ENCODE measurements at places on chromosomes 3 and 15.

- no peak for DNase-seq
Measured at GRCh38 chr3:195748661-195749060, 27.9 kb downstream of the MUC20 start.

GRCh38 chr3:145936971-145937370, 224.0 kb downstream of the PLOD2 start:
- no peak for DNase-seq

DNA sequence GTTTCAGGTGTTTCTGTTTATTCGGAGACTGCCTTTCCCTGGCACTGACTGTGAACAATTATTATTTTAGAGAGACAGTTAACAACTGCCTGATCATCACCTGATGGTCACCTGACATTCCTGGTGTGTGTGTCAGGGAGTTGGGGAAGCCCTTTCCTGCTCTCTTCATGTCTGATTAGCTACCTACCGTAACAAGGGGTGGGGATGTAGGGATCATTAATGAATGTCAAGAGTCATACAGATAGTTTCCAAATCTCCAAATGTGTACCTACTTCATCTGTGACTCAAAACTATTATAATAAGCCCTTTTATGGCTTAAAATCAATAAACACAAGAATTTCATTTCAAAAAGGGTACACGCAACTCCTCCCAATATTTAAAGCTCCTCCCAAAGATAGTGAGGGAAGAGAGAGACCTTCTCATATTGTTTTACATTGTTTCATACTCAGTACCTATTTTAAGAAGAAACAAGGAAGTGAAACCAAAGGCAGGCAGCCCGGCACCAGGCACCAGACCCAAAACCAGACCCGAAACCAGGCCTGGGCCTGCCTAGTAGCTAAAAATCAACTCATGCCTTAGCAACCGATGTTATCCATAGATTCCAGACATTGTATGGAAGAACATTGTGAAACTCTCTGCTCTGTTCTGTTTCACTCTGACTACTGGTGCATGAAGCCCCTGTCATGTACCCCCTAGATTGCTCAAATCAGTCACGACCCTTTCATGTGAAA, 844.9 kb upstream of the ALCAM start:
- DNase-seq = peak; percentile 80

DNA sequence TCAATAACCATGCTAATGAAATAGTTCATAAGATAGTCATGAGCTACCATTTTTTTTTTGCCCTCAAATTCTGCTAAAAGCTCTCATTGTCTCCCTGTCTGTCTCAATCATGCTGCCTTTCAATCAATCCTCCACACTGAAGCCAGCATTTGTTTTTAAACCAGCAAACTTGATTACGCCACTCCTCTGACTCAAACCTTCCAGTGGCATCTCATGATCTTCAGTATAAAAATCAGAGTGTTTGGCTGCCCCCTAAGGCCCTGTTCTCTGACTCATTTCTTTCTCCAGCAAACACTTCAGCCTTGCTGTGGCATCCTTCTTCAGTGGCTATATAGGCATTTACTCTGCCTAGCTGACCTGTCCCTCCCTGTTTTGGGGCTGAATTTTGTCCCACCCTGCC, 36.0 kb upstream of the EOMES start:
- DNase-seq = no peak

- no peak for DNase-seq
Measured at GRCh38 chr15:29092376-29093064, 177.1 kb downstream of the NSMCE3 start.

GRCh38 chr15:29792426-29793159, 29.7 kb downstream of the TJP1 start:
- DNase-seq = no peak

- no peak for DNase-seq
Measured at GRCh38 chr15:75751116-75751875, 38.6 kb upstream of the CSPG4 start.

- no peak for DNase-seq
Measured at GRCh38 chr3:172617976-172618375, 92.9 kb downstream of the NCEH1 start.

DNA sequence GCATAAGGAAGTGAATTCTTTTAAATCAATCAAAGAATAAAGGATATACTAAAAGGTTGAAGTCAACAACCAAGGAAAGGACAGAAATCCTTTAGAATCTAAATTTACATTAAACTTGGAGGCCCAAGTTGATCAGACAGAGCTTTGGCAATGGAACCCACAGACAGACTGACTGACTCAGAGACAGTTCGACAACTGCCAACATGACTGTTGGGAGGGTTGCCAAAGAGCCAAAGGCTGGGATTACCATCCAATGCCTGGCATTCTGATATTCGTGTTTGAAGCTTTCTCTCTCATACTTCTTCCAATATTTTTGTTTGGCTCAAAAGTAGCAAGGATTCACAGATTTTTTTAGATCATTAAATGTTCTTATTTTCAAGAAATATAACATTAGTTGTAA, 406.1 kb downstream of the PLCL2 start:
- DNase-seq = no peak

GRCh38 chr3:45626096-45626887, 31.7 kb downstream of the LIMD1 start:
- DNase-seq = no peak

GRCh38 chr3:149618151-149619123, 39.4 kb downstream of the WWTR1 start:
- no peak for DNase-seq

GRCh38 chr3:147846854-147847478, 437.8 kb downstream of the ZIC1 start:
- DNase-seq = no peak

DNA sequence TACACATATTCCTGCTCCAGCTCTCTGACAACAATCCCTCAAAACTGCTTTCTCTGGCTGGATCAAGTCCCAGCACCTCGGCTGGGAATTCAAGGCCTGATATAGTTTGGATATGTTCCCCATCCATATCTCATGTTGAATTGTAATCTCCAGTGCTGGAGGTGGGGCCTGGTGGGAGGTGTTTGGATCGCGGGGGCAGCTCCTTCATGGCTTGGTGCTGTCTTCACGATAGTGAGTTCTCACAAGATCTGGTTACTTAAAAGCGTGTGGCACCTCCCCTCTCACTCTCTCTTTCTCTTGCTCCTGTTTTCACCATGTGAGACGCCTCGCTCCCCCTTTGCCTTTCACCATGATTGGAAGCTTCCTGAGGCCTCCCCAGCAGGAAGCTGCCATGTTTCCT, 47.4 kb upstream of the SYN2 start:
- DNase-seq = no peak

- DNase-seq = no peak
Measured at GRCh38 chr3:102480139-102480538, 45.3 kb downstream of the ZPLD1 start.

GRCh38 chr15:33735637-33736247, 232.6 kb upstream of the CHRM5 start:
- DNase-seq = no peak

- no peak for DNase-seq
Measured at GRCh38 chr15:66709884-66710283, 7.8 kb downstream of the SMAD6 start.

GRCh38 chr15:70050441-70050840, 47.3 kb downstream of the TLE3 start:
- no peak for DNase-seq

- DNase-seq = no peak
Measured at GRCh38 chr3:130256821-130257340, 88.6 kb upstream of the COL6A5 start.

DNA sequence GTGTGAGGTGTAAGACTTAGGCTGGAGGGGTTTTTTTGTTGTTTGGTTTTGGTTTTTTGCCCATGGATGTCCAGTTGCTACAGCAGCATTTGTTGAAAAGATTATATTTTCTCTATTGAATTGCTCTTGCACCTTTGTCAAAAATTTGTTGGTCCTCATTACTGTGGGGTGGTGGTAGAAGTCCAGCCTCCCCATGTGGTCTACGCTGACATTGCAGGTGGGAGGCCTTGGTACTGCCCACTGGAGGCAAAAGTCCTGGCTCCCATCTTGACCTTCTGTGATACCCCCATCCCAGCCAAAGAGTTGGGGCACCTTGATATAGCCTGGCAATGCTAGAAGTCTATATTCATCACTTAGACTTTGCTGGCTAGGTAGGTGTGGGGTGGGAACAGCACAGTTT, 5.4 kb upstream of the RAB6B start:
- DNase-seq = no peak

- no peak for DNase-seq
Measured at GRCh38 chr3:41630708-41631107, 331.2 kb downstream of the ULK4 start.

GRCh38 chr3:64654013-64654412, 33.8 kb downstream of the ADAMTS9 start:
- no peak for DNase-seq

- DNase-seq = no peak
Measured at GRCh38 chr3:175307642-175308041, 448.5 kb downstream of the NAALADL2 start.
